ENCODE measurements at places on chromosomes 3 and 15. TPM values are rescaled to one million over a fixed set of nuclear protein-coding genes. Genes with fewer than 3 reads are reported as not detected.

GRCh38 chr3:43857361-43858293 lies 166.9 kb downstream of the ABHD5 start:
- H3K4me3 ChIP-seq: no peak overlapping the region
- no peaks in the 10 kb centered on the region for H3K36me3 ChIP-seq
- H3K27ac ChIP-seq: no peak overlapping the region
- peaks cover 6% of the 10 kb centered on the region for H3K4me1 ChIP-seq
- DNase-seq: peak; percentile 35

DNA sequence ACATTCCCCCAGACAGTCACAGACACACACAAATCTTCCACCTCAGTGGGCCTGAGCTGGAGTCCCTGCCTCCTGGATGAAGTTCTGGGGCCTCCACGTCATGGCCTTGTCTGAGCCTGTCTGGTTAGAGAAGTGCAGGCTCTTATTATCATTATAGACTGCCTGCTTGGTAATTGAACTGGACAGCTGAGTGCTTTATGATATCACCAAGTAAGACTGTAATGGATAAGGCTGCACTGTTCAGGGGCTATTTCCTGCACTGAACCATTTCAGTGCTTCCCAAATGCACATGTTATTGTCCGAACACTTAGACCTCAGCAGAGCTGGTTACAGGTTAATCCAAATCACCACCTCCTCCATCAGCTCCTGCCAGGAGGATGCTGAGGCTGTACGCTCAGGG lies 8.7 kb upstream of the ST6GAL1 start:
- no peaks in the 10 kb centered on the region for H3K36me3 ChIP-seq
- DNase-seq: no peak

DNA sequence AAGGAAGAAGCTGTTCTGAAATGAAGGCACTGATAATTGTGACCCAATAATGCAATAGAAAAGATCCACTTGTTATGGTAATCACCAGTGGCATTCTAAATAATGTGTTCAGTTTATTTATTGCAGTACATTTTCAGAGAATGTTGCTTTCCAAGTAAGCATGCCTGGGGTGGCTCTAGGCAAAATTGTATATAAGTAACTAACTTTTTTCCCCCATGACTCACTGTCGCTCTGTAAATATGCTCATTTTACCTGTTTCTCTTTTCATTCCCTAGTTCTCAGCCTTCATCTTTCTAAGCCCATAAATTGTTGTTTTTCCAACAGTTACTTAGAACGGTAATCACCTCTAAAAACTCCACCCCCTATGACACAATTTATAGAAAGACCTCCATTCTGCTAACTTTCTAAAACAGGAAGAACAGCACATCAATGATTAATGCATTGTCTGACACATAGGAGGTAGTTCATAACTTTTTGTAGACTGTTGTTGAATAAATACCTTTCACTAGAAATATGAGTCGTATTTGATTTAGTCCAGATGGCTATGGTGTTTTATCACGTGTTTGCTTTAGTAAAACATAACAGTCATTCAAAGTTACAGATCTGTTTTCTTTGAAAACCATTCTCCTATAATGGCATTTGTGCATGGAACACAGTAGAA lies 143.1 kb downstream of the LSAMP start:
- no peak overlapping the region for H3K27ac ChIP-seq
- DNase-seq: peak; percentile 41
- no peaks in the 10 kb centered on the region for H3K36me3 ChIP-seq
- H3K4me3 ChIP-seq: no peak overlapping the region
- H3K4me1 ChIP-seq: peaks cover 3% of the 10 kb centered on the region

- no peak overlapping the region for H3K4me3 ChIP-seq
- H3K27me3 ChIP-seq: no peaks in the 10 kb centered on the region
- no peak for DNase-seq
- H3K4me1 ChIP-seq: no peaks in the 10 kb centered on the region
- H3K36me3 ChIP-seq: peaks cover 15% of the 10 kb centered on the region
These were observed 41.0 kb downstream of the RNF111 start for GRCh38 chr15:59028387-59028955.

DNA sequence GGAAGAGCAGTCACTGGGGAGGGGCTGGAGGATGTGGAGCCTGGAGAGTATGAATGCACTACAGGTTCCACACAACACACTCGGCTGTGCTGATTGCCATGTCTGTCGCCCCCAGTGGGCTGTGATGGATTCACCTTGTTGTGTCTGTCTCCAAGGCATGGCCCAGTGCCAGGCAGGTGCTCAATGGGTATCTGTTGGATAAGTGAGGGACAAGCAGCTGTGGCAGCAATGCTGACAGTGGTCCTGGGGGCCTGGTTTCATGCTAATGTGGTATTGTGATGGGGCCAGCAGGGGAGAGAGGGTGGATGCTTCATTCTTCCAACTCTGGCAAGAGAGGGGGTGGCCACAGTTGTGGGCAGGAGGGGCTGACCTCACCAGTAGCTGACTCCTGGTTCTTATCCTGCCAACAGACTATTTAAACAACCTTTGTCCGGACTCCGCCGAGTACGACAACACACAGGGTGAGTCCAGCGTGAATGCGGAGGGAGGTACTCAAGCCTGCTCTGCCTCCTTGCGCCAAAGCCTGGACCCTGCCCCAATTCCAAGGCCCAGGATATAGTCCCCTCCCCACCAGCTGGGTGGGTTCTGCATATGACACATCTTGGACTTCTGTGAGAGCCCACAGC lies 47.3 kb upstream of the NR2C2 start:
- H3K36me3 ChIP-seq: no peaks in the 10 kb centered on the region
- no peak overlapping the region for H3K27ac ChIP-seq
- no peak overlapping the region for H3K4me3 ChIP-seq
- H3K27me3 ChIP-seq: peaks cover 10% of the 10 kb centered on the region

The LAMB2 gene
- 570 TPM for polyA plus RNA-seq

The KLF15 gene
- polyA plus RNA-seq: 0.24 TPM
